Panc1 (cell line): ENCODE measurements at places on chromosomes 11 and 22.

DNA sequence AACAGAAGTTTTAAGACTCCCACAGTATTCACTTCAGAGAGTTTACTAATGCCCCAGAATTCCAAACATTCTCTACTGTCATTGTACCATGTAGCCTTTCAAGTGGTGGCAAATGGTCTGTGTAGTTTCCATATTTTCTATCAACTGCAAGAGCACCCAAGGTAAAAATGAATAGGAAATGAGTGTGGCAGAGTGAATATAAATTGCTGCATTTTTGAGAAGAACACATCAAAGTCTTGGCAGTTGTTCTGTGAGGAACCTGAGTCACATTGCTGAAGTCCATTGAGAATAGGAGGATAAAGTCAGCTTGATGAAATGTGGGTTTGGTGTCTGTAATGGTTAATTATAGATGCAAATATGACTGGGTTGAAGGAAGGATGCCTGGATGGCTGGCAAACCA lies 193.6 kb downstream of the AASDHPPT start:
- H3K27me3 ChIP-seq, result no peaks in the 10 kb centered on the region
- no peak overlapping the region for H3K4me3 ChIP-seq
- no peaks in the 10 kb centered on the region for H3K4me1 ChIP-seq
- no peaks in the 10 kb centered on the region for H3K36me3 ChIP-seq

DNA sequence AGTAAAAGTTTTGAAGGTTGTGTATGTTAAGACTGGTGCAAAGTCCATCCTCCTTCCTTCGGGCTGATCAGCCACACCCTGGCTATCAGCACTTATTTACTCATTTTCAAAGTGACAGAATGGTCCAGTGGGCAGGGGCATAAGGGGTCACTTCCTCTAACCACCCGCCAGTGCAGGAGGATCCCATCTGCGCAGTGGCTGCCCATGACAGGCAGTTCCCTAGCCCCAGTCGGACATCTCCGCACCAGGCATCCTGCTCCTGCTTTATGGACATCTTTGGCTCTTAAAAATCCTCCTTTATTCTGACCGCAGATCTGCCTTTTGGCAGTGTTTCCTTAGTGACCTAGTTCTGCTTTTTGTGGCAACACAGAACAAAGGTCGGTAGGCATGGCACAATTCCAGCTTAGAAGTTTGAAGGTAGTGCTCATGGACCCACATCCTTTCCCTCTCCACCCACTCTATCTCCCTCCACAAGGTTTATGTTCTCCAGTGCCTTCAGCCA lies 55.9 kb downstream of the BMAL1 start:
- no peak overlapping the region for H3K27ac ChIP-seq
- DNase-seq, result no peak
- H3K36me3 ChIP-seq, result no peaks in the 10 kb centered on the region
- no peaks in the 10 kb centered on the region for H3K27me3 ChIP-seq
- peaks cover 12% of the 10 kb centered on the region; the same call in 1 of the 2 replicates for H3K4me1 ChIP-seq

- no peaks in the 10 kb centered on the region for H3K27me3 ChIP-seq
- peak; percentile 78 for DNase-seq
- no peak overlapping the region for H3K4me3 ChIP-seq
- peaks cover 31% of the 10 kb centered on the region for H3K4me1 ChIP-seq
Observed at GRCh38 chr22:36659762-36660509, 43.6 kb downstream of the CACNG2 start.

DNA sequence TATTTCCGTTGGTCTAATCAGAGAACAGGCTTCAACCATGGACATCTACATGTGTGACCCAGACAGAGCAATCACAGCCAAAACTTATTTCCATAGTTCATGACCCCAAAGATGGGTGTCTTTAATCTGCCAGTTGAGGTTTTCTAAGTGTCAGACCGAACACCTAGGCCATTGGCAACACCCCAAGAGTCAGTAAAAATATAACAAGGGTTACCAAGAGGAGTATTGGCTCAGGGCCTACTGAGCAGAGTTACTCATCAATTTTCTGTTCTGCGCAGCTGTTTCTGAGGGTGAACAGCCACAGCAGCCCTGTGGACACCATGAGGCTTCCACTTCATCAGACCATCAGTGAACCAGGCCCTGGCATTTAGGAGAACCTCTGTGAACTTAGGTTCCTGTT lies 18.8 kb downstream of the GUCD1 start:
- H3K4me3 ChIP-seq, result no peak overlapping the region
- no peaks in the 10 kb centered on the region for H3K36me3 ChIP-seq
- no peaks in the 10 kb centered on the region for H3K27me3 ChIP-seq
- H3K4me1 ChIP-seq, result no peaks in the 10 kb centered on the region
- no peak overlapping the region for H3K27ac ChIP-seq

DNA sequence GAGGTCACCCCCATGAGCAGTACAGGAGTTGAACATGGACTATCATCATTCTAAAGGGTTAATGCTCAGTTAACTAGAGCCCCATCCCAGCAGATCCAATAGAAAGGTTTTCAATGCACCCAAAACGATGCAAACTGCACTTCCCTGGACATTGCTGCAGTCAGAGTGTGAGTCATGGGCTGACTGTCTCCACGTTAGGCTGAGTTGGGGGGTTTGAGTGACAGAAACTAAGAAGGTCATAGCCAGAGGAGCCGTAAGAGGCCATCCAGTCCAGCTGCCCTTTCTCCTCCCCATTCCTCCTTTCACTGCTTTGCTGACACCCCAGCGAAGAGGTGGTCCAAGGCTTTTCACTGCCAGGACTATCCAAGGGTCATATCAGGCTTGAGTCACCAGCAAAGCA lies 10.5 kb upstream of the OR2AT4 start:
- H3K4me1 ChIP-seq, result no peaks in the 10 kb centered on the region
- H3K27ac ChIP-seq, result no peak overlapping the region
- no peak overlapping the region for H3K4me3 ChIP-seq

- no peak for DNase-seq
- H3K4me1 ChIP-seq, result peaks cover 4% of the 10 kb centered on the region
- H3K4me3 ChIP-seq, result no peak overlapping the region
- H3K27me3 ChIP-seq, result no peaks in the 10 kb centered on the region
- no peaks in the 10 kb centered on the region for H3K36me3 ChIP-seq
- H3K27ac ChIP-seq, result peak overlapping the region; percentile 81; the same call in 1 of the 2 replicates
Observed at GRCh38 chr11:9831122-9831521, 167.2 kb downstream of the SWAP70 start.

DNA sequence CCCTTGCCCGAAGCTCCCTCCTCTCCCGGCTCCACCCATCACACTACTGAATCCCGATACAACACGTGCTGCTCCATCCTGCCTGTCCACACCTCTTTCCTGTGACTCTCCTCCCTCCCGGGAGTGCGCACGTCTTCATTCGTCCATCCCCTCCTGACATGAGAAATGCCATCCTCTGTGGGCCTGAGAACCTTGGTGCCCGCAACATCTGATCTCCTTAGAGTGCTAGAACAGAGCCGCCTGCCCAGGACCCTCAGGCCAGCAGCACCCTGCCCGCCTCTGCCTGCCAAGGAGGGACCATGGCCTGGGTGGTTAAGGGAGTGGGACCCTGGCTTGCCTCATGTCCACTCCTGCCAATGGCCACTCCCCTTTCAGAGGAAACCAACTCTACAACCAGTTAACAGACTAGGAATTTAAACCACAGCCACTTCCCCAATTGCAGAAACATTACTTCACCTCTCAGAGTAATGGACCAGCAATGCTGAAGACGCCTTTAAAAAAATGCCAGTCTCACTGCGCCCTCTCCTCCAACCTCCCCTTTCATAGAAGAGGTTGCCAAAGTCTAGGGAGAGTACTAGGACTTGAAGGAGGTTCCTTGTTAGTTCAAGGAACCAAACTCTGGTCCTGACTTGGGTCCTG lies 466.3 kb downstream of the OPCML start:
- H3K4me3 ChIP-seq, result no peak overlapping the region
- no peaks in the 10 kb centered on the region for H3K36me3 ChIP-seq
- no peaks in the 10 kb centered on the region for H3K4me1 ChIP-seq
- H3K27me3 ChIP-seq, result peaks cover 13% of the 10 kb centered on the region

- no peak overlapping the region for H3K4me3 ChIP-seq
- no peaks in the 10 kb centered on the region for H3K27me3 ChIP-seq
- no peaks in the 10 kb centered on the region for H3K36me3 ChIP-seq
- no peak for DNase-seq
- H3K27ac ChIP-seq, result no peak overlapping the region
- no peaks in the 10 kb centered on the region for H3K4me1 ChIP-seq
Observed at GRCh38 chr22:26825960-26826935, 168.9 kb downstream of the MIAT start.

- no peaks in the 10 kb centered on the region; the same call in 1 of the 2 replicates for H3K36me3 ChIP-seq
- no peak for DNase-seq
- H3K27me3 ChIP-seq, result no peaks in the 10 kb centered on the region
Observed at GRCh38 chr11:82906236-82906635, 4.7 kb downstream of the DDIAS start.

DNA sequence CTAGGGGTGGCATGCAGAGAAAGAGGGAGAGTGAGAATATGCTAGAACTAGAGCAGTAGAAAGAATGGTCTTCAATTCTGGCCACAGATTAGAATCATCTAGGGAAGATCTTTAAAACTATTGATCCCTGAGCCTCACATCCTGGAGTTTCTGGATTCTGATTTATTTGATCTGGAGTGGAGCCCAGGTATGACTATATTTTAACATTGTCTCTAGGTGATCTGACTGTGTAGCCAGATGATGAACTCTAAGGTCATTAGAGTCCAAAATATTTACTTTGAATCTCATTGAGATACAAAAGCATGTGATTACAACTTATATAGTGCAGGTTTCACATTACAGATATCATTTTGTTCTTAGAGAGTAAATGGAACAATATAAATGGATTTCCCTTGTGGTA lies 79.7 kb downstream of the FDX1 start:
- no peak overlapping the region for H3K4me3 ChIP-seq
- no peak for DNase-seq
- H3K27ac ChIP-seq, result no peak overlapping the region
- no peaks in the 10 kb centered on the region for H3K4me1 ChIP-seq

DNA sequence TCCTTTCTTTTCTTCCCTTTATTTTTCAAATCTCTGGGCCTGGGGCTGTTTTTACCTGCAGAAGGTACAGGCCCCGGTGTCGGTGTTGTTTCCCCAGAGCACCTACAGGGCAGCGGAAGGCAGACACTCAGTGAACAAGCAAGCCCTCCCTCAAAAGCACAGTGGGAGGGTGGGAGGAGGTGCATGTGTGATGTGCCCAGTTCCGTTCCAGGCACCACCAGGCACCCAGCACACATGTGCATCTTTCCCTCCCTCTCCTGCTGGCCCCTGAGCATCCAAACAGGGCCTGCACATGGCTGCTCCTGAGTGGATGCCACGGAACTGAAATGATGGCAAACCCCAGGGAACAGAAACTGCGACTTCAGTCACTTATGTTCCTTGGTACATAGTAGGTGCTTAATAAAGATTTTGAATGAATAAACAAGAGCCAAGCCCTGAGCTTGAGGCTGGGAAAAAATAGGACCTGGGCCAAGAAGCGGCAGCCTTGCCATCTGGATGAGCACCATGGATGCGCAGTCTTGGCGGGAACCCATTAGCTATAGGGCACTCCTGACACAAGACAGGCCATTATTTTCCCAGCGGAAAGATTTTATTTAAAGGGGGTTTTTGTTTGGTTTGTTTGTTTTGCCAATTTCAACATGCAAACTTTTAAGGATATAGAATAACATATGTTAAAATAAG lies 47.8 kb downstream of the ARRB1 start:
- no peaks in the 10 kb centered on the region for H3K27me3 ChIP-seq
- no peak overlapping the region for H3K4me3 ChIP-seq
- H3K4me1 ChIP-seq, result peaks cover 27% of the 10 kb centered on the region

DNA sequence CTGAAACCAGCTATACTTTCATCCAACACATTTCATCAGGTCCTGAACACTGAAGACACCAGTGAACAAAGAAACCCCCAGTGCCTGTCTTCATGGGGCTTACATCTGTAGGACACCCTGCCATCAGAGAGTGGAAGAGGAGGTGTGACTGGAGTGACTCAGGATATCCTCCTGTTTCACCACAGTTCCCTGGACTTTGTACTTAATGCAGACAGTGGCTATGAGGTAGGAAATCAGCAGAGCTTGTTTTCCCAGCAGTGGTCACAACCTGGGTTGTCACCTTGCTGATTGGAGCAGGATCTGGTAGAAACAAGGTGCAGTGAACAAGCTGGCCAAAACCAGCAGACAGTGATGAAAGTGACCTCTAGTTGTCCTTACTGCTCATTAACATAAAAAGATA lies 128.8 kb downstream of the KIRREL3 start:
- H3K27ac ChIP-seq, result no peak overlapping the region
- no peak overlapping the region for H3K4me3 ChIP-seq
- no peak for DNase-seq
- H3K27me3 ChIP-seq, result 0 out of 2 replicates have a peak, but pooled peaks cover 2% of the 10 kb centered on the region
- H3K4me1 ChIP-seq, result no peaks in the 10 kb centered on the region

- no peak for DNase-seq
- no peaks in the 10 kb centered on the region for H3K27me3 ChIP-seq
- no peaks in the 10 kb centered on the region for H3K36me3 ChIP-seq
Observed at GRCh38 chr11:1401656-1402221, 12.0 kb downstream of the BRSK2 start.

GRCh38 chr22:21650823-21651520 lies 8.9 kb downstream of the SDF2L1 start:
- H3K4me3 ChIP-seq, result peak overlapping the region; percentile 69
- no peak for DNase-seq
- H3K4me1 ChIP-seq, result no peaks in the 10 kb centered on the region
- no peaks in the 10 kb centered on the region for H3K27me3 ChIP-seq

GRCh38 chr11:19705936-19706335 lies 6.7 kb upstream of the NAV2 start:
- H3K4me1 ChIP-seq, result peaks cover 3% of the 10 kb centered on the region; the same call in 1 of the 2 replicates
- no peak for DNase-seq
- no peak overlapping the region for H3K27ac ChIP-seq
- no peak overlapping the region for H3K4me3 ChIP-seq
- H3K36me3 ChIP-seq, result no peaks in the 10 kb centered on the region

GRCh38 chr11:97937501-97937900 lies 1083.2 kb upstream of the CNTN5 start:
- no peak overlapping the region for H3K4me3 ChIP-seq
- H3K27me3 ChIP-seq, result no peaks in the 10 kb centered on the region
- H3K4me1 ChIP-seq, result no peaks in the 10 kb centered on the region
- H3K36me3 ChIP-seq, result no peaks in the 10 kb centered on the region; the same call in 1 of the 2 replicates

DNA sequence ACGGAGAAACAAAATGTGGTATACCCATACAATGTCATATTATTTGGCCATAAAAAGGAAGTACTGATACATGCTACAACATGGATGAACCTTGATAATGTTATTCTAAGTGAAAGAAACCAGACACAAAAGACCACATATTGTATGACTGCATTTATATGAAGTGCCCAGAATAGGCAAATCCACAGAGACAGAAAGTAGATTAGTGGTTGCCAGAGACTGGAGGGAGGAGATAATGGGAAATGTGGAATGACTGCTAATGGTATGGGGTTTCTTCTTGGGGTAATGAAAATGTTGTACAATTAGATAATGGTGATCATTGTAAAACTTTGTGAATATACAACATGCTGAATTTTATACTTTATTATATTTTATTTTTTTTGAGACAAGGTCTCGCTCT lies 5.6 kb upstream of the SLC43A1 start:
- DNase-seq, result no peak
- no peaks in the 10 kb centered on the region for H3K36me3 ChIP-seq
- no peak overlapping the region for H3K27ac ChIP-seq
- H3K4me3 ChIP-seq, result no peak overlapping the region
- H3K4me1 ChIP-seq, result no peaks in the 10 kb centered on the region

GRCh38 chr22:36301384-36301828 lies 48.5 kb downstream of the APOL1 start:
- no peak for DNase-seq
- peaks cover 21% of the 10 kb centered on the region for H3K4me1 ChIP-seq

GRCh38 chr11:94662065-94662779 lies 95.1 kb downstream of the PIWIL4 start:
- H3K27me3 ChIP-seq, result peaks cover 4% of the 10 kb centered on the region; the same call in 1 of the 2 replicates
- no peak for DNase-seq
- no peaks in the 10 kb centered on the region for H3K36me3 ChIP-seq
